ENCODE measurements at places on chromosomes 12 and 14.

- no peak for DNase-seq
Observed at GRCh38 chr14:104964546-104964945, 13.6 kb downstream of the AHNAK2 start.

GRCh38 chr14:50218501-50218900, 12.9 kb downstream of the SOS2 start:
- DNase-seq, result no peak

DNA sequence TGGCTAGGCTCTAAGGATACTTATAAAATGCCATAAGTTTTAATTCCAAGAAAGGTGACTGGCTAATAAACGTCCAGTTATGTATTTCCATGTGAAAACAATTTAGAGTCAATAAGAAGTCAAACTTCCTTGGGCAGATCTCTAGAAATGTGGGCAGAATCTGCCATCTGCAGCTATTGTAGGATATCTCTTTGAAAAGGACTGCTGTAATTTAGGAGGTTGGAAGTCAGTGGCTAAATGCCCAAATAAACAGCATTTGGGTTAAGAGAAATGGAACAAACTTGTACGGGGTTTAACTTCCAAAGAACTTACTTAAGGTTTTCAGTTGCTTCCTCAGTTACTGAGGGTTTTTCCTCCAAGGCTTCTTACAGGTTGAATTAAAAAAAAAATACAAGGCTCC, 121.6 kb downstream of the FIGNL2 start:
- no peak for DNase-seq

GRCh38 chr12:27652174-27652763, 44.0 kb upstream of the REP15 start:
- peak; percentile 93 for DNase-seq

GRCh38 chr14:53538316-53538881, 385.3 kb upstream of the DDHD1 start:
- DNase-seq, result no peak

- no peak for DNase-seq
Observed at GRCh38 chr14:39472078-39472477, 39.8 kb upstream of the FBXO33 start.

GRCh38 chr14:104116288-104116755, 22.1 kb upstream of the KIF26A start:
- no peak for DNase-seq

DNA sequence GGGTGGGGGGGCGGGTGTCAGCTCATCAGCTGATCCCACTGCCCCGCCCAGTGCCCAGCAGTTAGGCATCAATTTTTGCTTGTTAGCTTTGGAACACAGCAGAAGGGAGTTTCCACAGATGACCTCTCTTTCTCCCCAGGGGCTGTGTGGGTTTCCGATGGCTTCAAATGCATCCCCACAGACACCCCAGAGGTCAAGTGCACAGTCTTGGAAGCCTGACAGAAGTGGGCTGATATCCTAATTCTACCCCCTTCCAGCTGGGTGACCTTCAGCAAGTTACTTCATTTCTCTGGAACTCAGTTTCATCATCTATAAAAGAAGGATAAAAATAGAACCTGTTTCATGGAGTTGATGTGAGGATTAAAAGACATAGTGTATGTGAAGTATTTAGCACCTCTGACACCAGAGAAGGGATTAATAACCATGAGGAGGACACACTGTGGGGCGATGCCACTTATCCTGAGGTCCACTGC, 22.0 kb downstream of the TTC9 start:
- no peak for DNase-seq

DNA sequence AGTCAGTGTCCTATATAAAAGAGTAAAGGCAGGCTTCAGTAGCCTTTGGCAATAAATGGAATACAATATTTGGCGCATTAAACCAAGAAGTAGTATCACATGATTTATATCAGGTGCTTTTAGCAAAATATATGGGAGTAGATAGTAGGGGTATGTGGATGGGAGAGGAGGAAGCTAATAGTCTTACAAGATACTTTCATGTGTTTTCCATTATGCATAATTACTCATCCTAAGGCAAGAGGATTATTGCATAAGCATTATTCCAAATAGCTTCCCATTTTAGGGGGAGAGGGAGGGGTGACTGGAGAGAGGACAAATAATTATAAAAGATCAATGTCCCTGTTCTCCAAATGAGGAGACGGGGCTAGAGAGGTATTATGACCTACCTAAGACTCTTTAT, 104.3 kb downstream of the DUSP6 start:
- no peak for DNase-seq

DNA sequence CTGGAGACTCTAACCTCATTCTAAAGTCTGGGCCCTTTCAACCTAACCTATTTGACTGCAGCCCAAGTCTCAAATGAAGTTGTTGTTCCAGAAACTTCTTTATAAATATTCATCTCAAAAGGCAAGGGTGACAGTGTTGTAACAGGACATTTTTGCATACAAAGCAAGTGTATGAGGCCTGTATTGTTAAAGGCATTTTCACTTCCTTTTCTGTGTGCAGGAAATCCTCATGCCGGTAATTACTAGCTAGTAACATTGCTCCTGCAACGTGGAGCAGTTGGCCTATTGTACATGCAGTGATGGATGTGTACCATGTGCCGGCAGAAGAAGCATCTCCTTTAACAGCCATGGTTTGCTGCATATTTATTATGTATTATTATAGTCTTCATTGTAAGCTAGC, 156.5 kb upstream of the RMST start:
- DNase-seq, result no peak

- no peak for DNase-seq
Observed at GRCh38 chr12:29869946-29870345, 86.2 kb upstream of the TMTC1 start.

GRCh38 chr14:39102265-39102968, 618 bp downstream of the SEC23A start:
- DNase-seq, result peak; percentile 68

DNA sequence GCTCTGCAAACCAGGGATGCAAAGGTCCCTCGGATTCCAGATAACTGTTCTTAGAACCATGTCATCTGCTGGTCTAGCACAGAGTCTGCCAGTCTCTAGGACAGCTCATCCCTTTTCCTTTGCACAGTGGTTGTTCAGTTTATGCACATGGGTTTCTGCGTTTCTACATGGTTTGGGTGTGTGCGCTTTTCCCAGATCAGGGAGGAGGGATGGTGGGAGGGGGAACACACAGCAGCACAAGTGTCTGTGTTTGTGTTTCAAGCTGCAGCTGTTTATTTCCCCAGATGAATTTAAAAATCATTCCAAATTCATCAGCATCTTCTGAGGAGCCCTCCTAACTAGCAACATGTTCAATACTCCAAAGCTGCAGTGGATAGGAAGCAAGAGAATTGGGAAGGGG, 45.4 kb downstream of the ANO2 start:
- DNase-seq, result no peak

GRCh38 chr14:101721111-101721510, 40.4 kb upstream of the PPP2R5C start:
- no peak for DNase-seq
